ENCODE measurements at places on chromosomes 4 and X.
A peak's percentile ranks its signal among the peaks of the same experiment; 100 is the strongest.

DNA sequence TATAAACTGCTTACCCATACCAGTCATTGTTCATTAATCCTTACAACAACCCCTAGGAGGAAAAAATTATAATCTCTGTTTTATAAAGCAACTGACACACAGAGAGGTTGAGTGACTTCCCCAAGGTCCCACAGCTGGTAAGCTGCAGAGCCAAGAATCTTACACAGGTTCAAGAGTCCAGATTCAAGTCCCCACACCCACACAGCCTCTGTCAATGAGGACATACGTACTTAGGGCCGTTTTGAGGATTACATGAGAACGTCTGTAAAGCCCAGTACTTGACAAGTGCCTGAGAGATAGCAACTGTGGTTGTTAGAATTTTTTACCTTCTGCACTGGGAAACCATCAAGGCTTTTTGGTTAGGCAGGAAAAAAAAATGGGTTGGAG, 556 bp upstream of the SLC25A43 start:
- DNase-seq = no peak

DNA sequence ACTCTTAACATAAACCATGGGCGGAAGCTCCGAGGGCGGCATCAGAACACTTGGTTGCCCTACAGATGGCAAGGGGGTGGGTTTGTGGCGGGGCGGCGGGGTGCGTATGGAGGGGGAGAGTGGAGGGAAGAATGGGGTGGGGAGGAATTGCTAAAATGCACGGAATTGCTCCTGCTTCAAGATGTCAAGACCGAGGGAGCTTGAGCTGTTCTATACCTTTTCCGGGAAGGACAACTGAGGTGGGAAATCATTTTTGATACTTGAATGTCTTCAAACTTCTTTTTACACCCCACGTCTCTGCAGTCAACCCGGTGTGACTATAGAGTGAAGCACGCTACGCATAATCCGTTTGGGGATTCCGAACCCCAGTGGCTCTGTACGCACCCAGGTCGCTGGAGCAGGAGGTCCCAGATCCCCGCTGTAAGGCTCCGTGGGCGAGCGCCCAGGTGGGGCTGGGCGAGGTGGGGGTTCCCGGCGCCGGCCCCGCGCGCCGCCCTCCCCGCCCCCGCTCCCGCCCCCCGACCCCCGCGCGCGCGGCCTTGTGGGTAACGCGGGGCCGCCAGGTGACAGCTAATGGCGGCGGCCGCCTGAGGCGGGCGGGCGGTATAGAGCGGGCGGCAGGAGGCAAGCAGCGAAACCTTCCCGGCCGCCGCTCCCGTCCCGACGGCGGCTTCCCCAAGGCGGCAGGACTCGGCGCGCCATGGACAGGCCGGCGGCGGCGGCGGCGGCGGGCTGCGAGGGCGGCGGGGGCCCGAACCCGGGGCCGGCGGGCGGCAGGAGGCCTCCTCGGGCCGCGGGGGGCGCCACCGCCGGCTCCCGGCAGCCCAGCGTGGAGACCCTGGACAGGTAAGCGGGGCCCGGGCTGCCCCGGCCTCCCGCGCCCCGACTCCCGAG, at the start of gene MTMR1:
MTMR1 (plus strand) TSS at position 566 of the 894 bp plus-strand sequence; CDS start at position 701, 135 bp downstream.
- DNase-seq = peak; percentile 54

DNA sequence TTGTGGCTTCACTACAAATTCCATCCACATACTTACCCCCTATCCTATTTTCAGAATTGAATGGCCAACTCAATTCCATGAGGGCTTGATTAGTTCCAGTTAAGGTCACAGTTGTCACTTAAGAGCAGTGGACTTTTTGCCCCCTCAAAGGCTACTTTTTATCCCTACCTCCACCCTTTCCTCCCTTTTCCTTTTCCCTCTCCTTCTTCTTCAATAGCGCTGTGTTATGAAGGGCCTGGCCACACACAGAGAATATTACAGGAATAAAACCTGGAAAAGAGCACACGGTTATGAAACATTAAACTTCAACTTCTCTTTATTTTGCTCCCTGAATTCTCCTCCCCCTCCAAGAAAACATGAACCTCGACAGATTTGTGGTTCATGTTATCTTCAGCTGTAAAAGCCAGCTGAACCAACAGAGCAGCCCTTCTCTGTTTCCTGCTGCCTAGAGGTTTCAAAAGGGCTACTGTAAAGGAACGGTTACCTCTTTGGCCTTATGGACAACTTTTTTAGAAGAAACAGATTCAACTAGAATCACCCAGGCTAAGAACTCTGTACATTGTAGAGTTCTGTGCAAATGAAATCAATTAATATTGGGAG, 87.0 kb upstream of the RPL34 start:
- no peak for DNase-seq

- DNase-seq = no peak
These were observed 545.3 kb upstream of the GRID2 start for GRCh38 chr4:91758487-91758886.

GRCh38 chrX:17606231-17606630, 131.1 kb upstream of the SCML1 start:
- no peak for DNase-seq

All from NCI-H345 (cell line).